ENCODE measurements at places on chromosomes 1 and 21.

DNA sequence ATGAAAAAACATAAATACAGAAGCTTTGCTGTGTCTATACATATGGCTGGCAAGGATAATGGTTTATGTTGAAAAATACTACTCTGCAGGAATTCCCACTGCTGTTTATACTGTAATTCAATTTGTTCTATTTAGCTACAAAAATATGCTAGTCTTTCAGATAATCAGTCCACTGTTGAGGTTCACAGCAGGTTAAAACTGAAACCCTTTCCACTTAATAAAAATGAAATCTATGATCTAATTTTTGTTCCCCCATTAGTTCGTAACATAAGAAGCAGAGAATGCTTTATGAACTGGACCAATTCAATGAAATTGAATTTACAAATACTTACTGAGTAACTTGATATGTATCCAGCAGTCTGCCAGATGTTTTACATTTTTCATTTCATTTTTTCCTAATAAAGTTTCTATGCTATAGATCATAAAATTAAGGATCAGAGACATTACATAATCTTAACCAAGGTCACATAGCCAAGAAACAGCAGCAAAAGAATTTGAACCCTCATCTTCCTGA lies 360.1 kb upstream of the BEND5 start:
- DNase-seq, result no peak

- DNase-seq, result no peak
Measured at GRCh38 chr1:205578780-205579571, 52.8 kb downstream of the ELK4 start.

GRCh38 chr1:110003747-110004428 lies 19.3 kb downstream of the AHCYL1 start:
- peak; percentile 89 for DNase-seq

DNA sequence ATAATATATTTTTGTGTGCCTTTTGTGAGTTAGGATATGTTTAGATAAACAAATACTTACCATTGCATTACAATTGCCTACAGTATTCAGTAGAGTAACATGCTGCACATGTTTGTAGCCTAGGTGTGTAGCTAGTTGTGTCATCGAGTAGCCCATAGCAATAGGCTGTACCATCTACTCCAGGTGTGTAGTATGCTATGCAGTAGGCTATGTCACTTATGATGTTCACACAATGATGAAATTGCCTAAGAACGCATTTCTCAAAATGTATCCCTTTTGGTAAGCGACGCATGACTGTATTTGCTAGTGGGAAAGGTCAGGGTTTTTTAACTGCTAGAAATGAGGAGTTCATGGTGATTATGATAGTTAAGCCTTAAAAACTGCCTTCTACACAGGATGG lies 30.0 kb upstream of the B3GALT5 start:
- no peak for DNase-seq

DNA sequence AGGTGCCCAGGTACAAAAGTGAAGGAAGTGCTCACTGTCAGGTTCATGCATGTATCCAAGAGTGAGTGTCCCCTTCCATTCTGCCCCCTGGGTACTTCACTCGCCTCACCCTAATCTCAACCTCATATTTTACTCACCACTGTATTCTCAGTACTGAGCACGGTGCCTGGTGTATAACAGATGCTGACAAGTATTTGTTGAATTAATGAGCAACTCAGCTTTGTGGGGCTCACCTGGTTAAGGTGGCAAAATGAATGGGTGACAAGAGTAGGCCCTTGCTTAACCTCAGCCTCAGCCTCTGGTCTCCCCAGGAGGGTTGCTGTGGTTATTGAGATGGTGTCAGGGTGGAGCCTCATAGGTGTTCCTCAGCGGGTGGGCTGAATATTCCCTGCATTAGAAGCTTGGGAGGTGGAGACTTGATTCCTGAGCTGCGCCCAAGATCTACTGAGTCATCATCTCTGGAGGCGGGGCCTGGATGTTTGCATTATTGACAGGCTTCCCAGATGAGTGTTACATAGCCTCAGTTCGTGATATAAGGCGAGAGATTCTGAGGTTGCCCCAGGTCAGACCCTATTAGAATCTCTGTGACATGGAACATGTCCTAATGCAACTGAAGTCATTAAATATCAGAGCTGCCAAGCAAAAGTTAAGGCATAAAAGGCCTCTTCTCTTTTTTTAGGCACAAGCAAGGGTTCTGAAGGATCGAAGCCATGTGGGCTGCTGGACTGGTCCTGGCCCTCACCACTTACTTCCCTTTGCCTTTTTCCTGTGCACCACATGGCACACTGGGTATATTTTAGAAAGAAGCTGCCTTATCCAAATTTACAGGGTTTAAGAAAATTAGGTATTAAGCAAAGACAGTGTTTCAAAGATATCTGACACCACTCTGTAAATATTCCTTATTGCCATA lies 39.2 kb downstream of the SYT6 start:
- DNase-seq, result no peak

GRCh38 chr1:18693256-18694098 lies 62.8 kb downstream of the PAX7 start:
- DNase-seq, result no peak

DNA sequence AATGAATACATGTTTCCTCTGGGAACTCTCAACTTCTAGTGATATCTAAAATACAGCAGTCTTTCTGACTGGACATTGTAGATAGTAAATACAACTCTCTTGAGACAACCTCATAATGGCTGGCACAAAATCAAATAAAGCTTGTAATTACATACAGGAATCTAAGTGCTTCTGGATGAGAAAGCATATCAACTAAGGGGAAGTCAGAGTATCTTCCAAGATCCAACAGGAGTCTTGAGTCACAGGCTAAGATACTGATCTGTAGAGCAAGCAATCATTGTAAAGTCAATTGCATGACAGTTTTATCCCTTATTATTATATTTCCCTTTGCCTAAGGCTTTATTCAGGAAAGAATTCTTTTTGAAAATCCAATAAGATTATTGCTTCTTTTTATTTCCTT lies 249.9 kb downstream of the LRRIQ3 start:
- DNase-seq, result no peak

DNA sequence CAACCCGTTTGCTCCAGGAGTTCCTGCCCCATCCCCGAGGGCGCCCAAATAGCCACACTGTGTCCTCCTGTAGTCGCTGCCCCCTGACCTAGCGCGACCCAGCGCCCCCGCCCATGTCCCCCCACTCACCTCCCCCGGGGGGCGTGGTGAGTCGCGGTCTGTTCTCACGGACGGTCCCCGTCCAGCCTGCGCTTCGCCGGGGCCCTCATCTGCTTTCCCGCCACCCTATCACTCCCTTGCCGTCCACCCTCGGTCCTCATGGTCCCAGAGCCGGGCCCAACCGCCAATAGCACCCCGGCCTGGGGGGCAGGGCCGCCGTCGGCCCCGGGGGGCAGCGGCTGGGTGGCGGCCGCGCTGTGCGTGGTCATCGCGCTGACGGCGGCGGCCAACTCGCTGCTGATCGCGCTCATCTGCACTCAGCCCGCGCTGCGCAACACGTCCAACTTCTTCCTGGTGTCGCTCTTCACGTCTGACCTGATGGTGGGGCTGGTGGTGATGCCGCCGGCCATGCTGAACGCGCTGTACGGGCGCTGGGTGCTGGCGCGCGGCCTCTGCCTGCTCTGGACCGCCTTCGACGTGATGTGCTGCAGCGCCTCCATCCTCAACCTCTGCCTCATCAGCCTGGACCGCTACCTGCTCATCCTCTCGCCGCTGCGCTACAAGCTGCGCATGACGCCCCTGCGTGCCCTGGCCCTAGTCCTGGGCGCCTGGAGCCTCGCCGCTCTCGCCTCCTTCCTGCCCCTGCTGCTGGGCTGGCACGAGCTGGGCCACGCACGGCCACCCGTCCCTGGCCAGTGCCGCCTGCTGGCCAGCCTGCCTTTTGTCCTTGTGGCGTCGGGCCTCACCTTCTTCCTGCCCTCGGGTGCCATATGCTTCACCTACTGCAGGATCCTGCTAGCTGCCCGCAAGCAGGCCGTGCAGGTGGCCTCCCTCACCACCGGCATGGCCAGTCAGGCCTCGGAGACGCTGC lies 1.1 kb downstream of the HTR6 start:
- DNase-seq, result no peak

GRCh38 chr1:155834296-155834926 lies 22.6 kb downstream of the GON4L start:
- peak; percentile 32 for DNase-seq

- no peak for DNase-seq
Measured at GRCh38 chr1:212967801-212968200, 17.5 kb downstream of the VASH2 start.

GRCh38 chr1:58431901-58432620 lies 114.5 kb downstream of the OMA1 start:
- no peak for DNase-seq

DNA sequence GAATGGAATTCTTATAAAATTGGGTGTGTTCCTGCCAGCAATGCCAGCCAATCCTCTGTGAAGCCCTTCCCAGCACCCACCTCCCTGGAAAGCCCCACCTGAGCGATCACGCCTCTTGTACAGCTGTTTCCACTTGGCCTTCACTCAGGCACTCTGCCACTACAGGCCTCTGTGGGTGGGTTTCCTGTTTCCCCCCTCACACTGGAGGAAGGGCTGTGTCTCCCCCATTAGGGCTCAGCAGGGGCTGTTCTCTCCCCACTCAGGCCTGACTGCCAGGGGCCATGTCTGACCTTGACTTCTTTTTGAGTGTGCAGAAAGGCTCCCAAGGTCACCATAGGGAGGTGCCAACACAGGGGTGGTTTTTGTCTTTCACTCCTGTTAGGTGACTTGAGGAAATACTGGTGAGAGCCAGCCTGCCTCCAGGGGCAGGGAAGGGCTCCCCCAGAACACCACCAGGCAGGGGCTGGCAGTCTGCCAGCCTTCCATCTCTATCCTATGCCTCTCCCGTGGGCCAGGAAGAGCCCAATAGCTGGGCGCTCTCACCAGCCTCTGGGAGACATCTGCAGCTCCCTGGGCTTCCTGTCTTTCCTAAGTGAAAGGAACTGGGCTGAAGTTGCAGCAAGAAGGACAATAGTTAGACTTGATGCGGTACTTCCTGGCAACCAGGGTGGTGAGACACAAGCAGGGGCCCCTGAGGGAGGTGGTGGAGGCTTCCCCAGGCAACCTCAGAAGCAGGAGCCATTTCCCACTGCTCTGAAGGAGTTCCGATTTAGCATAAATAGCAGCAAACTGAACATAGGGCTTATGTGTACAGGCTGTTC lies 49.1 kb downstream of the ELK4 start:
- no peak for DNase-seq

GRCh38 chr1:16095447-16095846 lies 22.0 kb upstream of the FAM131C start:
- no peak for DNase-seq

DNA sequence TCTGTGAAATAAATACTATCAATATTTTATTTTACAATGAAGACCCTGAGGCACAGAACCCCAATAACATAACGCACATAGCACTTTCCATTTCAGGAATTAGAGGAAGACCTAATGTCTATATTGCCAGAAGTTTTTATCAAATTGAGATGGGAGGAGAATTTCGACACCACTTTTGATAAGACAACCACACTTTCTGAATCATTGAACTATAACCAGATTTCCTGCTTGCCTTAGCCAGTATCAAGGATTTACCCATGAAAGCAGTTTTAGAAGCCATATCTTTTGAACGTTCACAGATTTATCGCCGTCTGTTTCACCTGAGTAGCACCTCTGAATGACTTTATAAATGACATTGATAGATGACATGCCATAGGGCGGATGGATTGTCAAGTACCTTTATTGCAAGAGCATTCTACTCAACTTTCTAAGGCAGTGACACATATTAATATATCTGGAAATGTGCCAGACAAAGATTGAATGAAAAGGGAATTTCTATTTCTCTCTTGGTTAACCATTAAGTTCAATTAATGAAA lies 768.4 kb downstream of the LTN1 start:
- DNase-seq, result no peak

DNA sequence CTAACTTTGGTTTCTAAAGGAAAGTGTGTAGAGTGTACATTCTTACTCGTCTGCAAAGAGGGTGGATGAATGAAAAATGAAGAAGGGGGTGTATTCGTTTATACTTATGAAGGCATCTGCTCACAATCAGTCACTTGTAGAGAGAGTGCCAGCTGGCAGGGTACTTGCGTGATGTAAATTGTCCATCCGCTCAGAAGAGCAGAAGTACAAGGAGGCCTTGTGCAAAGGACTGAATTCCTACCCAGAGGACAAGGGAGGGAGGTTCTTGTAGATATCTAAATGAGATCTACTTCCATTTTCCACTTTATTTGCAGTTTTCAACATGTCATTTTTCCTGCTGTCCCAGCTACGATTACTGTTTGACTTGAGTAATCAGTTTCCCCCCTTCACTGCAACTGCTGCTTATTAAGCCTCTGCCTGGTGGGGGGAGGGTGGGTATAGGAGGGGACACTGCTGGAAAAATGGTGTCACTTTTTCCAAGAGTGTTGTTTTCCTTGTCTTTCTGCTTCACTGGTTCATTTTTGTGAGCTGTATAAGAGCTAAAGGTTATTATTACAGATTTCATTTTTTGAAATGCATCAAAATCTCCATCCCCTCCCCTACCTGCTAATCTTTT lies 67.3 kb downstream of the LAMC1 start:
- DNase-seq, result no peak

GRCh38 chr1:60049188-60049587 lies 24.4 kb downstream of the C1orf87 start:
- DNase-seq, result no peak

GRCh38 chr1:220307607-220308006 lies 35.4 kb upstream of the RAB3GAP2 start:
- DNase-seq, result no peak

GRCh38 chr1:165376811-165377311 lies 20.3 kb upstream of the LMX1A start:
- DNase-seq, result peak; percentile 48

- no peak for DNase-seq
Measured at GRCh38 chr1:89615676-89616598, 17.0 kb upstream of the LRRC8C start.

DNA sequence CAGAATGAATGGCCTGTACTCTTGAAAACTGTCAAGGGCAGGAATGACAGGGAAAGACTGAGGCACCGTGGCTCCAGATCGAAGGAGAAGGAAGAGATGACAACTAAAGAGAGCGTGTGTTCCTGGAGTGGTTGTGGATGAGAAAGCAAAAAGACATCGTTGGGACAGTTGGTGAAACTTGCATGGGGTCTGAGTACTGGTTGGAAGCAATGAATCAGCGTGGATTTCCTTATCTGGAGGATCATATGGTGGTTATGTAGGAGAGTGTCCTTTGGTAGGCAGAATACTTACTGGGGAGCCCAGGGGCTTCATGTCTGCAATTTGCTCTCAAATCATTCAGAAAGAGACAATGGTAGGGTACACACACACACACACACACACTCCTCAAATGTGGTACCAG lies 13.9 kb downstream of the LEMD1 start:
- DNase-seq, result no peak

GRCh38 chr1:103948526-103948925 lies 198.8 kb downstream of the AMY1C start:
- no peak for DNase-seq

GRCh38 chr1:243980471-243980870 lies 70.6 kb upstream of the ZBTB18 start:
- no peak for DNase-seq
